ENCODE measurements at places on chromosomes 3 and 15.

DNA sequence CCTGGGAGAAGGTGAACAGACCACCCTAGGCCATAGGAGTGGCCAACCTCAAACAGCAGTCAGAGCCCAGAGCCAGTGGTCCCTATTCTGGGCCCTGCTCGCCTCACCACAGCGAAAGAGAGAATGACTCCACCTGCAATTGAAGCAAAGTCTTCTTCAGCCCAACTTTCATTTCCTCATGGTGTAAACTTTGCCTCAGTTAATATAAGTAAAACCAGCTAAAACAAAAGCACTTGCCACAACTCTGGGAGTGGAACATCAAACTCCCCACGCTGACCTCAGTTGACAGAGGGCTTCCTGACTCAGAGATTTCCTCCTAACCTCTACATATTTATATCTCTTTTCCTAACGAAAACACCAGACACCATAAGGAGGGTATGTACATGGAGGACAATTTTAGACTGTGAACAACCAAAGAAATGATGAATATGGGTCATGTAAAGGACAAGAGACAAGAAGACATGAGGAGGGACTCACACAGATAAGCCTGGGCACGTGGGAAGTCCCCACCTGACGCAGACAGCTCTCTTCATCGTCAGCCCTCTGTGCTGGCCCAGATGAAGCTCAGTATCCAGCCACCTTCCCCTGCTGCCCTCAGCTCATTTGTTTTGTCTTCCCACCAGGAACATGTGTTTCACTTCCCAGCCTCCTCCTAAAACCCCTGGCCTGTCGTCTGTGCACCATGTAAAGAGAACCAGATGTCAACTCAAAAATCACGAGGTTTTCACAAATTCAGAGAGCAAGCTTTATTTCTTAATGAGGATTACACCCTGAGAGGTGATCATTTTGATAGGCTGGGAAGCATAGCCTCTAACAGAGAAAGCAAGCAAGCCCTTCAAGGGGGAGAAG is 140.9 kb downstream of the KCNMB2 start:
- DNase-seq = no peak

- no peak for DNase-seq
These were observed 193.4 kb downstream of the PDZRN3 start for GRCh38 chr3:73431183-73431900.

GRCh38 chr3:13666781-13667709 is 118.1 kb downstream of the FBLN2 start:
- no peak for DNase-seq

- no peak for DNase-seq
These were observed 82.1 kb downstream of the FILIP1L start for GRCh38 chr3:100032243-100032642.
